NCI-H510A (cell line): ENCODE measurements at places on chromosomes 12 and 14.

- no peak for DNase-seq
Measured at GRCh38 chr12:53974084-53975063, at the start of gene HOTAIR. Gene HOTAIR, minus strand, starts transcription at chr12:53974954.

DNA sequence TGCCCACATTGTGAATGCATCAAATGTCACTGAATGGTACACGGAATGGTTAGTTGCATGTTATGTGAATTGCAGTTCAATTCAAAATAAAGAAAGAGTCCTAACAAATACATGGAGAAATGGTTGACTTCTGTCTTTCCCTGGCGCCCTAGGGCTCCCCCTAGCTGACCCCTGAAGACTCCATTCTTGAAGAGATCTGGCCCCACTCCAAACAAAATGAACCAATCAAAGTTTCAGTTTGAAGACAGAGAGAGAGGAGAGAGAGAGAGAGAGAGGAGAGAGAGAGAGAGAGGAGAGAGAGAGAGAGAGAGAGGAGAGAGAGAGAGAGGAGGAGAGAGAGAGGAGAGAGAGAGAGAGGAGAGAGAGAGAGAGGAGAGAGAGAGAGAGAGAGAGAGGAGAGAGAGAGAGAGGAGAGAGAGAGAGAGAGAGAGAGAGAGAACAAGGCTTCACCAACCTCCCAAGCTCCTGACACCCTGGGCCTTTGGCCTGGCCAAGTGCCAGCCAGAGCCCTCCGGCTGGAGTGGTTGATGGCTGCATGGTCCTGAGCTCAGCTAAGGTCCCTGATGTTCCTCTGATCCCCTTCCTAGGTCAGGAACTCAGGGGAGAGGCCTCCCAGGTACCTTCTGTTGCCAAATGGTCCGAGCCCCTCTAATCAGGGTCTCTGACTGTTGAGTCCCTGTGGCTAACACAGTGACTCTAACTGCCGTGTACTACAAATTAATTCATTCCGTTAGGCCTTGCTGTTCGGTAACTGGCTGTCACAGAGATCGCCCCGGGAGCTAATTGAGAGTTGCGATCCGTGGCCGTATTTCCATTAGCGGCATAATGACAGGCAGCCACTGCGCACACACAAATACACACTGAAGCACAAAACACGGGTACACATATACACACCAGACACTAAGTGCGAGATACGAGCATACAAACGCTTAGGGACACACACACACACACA, 188.8 kb downstream of the ESRRB start:
- DNase-seq, result no peak

DNA sequence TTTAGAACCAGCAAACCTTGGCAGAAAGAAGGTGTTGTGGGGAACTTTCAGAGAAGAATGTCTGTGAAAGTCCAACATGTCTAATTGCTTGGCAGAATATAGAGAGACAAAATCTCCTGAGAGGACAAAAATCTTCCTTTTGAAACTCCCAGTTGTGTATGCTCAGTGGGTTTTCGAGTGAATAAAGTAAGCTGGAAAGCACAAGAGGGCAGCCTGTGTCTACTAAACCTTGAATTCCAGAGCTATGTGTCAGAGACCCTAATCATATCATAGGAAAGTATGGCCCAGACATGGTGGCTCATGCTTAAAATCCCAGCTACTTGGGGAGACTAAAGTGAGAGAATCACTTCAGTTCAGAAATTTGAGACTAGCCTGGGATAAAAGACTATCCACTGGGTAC, 661.2 kb downstream of the SLC16A7 start:
- no peak for DNase-seq

- no peak for DNase-seq
Measured at GRCh38 chr12:94792693-94793092, 142.3 kb upstream of the TMCC3 start.

- DNase-seq, result no peak
Measured at GRCh38 chr12:120851444-120851843, 52.7 kb downstream of the SPPL3 start.

GRCh38 chr12:58171914-58172313, 230.5 kb downstream of the ATP23 start:
- DNase-seq, result no peak

GRCh38 chr14:31418440-31418839, 1.9 kb downstream of the HEATR5A start:
- no peak for DNase-seq

- DNase-seq, result no peak
Measured at GRCh38 chr12:102120886-102121285, 903 bp downstream of the PARPBP start.

DNA sequence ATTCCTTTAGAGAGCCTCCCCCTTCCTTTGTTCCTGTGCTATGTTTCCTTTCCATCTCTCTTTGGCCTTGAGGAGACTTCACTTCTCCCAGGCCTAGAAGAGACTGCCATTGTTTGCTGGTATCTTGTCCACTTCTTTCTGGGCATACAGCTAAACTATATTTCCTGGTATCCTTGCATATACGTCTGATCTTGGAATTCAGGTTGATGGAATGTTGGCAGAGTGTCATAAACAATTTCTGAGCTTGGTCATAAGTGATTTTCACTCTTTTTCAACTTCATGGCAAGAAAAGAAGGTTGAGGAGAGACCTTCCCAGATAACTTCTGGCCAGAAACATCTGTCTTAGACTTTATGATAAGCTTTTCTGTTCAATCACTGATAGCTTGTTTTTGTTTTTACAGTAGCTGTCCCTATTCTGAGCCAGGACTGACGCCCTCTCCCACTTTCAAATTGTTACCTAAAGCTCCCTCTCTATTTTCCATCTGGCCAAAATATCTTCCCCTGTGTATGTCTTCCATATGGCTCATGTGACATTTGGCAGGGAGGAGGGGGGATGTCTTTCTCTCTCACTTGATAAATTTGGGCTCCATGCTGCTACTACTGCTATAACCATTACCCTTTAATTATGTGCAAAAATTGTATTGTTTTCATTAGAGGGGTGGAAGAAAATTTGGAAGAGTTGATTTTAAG, 457.0 kb downstream of the ADAMTS20 start:
- no peak for DNase-seq

GRCh38 chr12:67937822-67938221, 51.4 kb upstream of the IFNG-AS1 start:
- peak; percentile 38 for DNase-seq

DNA sequence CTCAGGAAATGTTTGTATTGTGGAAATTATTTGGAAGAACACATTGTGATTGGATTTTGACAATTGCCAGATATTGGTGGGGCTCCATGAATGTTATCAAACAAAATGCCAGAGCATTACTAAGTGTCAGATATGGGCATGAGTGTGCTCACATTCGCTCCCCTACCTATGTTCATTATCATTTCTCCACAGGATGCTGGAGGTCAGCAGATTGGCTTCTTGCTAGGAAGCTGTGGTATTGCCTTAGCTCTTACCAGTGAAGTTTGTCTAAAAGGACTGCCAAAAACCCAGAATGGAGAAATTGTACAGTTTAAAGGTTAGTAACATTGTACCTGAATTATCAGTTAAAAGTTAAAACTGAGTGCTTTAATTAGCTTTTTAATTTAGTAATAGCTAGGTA, 78.3 kb upstream of the ATF1 start:
- no peak for DNase-seq

DNA sequence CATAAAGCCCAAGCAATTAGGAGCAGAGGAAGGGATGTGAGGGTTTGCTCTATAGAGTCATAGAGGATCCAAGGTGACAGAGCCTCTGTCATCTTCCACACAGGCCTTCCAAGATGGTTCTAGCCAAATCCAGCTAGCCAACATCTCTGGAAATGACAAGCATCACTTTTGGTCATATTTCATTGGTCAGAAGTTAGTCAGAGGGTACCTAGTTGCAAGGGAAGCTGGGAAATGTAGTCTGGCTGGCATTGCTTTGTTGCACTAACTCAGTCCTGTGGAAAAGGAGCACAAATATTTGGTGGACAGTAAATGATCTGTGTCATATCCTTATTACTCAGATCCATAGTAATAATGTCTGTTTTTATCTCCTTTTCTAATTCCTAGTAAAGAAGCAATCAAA, 715.7 kb downstream of the NRXN3 start:
- DNase-seq, result no peak

GRCh38 chr12:130247634-130248237, 85.5 kb downstream of the FZD10 start:
- DNase-seq, result no peak

DNA sequence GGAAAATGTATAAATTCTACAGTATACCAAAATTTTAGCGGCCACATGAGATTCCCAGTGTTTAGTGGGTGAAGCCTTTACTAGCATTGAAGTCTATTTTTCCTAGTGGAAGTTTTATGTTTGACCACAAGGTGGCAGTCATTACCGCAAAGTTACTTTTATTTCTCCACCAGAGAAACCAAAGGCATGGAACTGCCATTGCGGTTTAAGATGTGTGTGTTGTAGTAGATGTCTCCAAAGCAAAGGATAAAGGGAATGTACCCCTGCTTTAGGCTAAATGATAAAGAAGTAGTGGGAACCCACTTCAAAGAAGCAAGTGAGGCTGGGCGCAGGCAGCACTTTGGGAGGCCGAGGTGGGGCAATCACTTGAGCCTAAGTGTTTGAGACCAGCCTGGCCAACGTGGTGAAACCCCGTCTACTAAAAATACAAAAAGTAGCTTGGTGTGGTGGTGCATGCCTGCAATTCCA, 140.5 kb downstream of the PRKCH start:
- no peak for DNase-seq

GRCh38 chr12:22100958-22101748, 55.1 kb downstream of the CMAS start:
- DNase-seq, result no peak

DNA sequence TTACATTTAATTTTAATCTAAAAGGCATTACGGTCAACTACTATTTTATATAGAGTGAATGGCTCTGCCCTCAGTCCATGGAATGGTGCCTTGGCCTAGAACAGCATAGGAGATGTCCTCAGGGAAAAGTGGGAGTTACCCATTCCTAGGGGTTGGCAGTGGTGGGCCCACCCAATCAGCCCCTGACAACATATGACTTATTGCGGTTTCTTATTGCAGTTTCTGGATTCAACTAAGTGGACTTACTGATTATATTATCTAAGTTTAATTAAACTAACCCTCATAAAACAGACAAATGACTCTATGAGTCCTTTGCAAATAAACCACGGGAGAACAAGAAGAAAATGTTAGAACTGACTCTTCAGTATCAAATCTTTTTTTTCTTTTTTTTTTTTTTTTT, 2.3 kb upstream of the PPP2R5E start:
- DNase-seq, result no peak

GRCh38 chr14:73180385-73180805, 44.1 kb downstream of the PSEN1 start:
- DNase-seq, result no peak

DNA sequence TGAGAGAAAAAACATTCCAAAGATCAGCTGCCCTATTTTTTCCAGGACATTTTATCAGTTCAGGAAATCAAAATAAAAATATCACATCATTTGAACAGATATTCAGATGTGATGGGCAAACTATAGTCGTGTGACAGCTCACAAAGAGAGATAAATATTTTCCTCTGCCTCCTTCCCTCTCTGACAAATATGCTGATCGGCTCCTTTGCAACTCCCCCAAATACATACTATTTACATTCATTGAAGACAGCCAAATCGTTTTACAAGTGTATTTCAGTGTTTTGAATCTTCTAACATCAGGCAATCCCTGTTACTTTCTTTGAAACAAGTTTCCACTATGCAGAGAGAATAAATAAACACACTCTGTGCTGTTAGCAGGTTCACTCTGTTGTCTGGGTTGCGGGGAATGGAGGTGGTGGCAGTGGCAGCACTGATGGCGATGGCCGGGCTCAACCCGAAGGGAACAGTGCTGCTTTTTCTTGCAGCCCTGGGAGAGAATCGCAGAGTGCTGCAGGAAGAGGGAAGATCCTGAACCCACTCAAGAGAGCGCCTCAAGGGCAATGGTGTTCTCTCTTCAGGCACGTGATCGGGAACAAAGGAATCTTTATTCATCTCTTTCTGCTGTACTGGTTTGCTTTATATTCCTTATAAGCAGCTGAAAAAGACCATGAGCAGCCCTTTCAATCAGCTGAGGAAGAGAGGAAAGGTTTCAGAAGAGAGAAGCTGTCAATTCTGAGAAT, 142.5 kb downstream of the PHLDA1 start:
- DNase-seq, result no peak

DNA sequence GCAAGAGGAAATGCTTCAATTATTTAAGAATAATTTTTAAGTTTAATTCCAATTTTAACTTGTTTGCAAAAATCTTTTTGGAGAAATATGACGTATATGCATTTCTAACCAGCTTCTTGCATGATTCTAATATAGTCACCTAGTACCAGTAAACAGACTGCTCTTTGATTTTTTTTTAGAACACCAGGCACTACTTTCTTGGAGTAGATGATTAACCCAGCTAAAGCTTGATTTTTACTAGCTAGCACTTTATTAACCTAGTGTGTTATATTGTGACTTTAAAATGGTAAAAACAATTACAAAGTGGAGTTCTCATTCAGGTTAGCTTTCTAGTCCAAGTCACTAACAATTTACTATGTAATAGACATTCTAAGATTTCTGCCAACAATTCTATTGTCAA, 32.6 kb upstream of the FGD4 start:
- DNase-seq, result no peak

DNA sequence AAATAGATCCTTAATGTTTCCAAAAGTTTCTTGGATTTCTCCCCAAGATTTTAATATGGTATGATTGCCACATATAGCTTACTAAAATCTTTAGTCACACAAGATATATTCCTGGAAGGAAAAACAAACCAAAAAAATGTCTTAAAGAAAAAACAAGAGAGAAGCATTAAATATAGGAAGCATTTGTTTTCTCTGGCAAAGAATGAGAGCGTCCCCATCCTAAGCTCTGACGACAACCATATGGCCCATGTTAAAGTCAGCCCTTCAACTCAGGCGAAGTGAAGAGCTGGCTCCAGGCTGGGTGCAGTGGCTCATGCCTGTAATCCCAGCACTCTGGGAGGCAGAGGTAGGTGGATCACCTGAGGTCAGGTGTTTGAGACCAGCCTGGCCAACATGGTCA, 35.6 kb downstream of the GCH1 start:
- DNase-seq, result no peak

DNA sequence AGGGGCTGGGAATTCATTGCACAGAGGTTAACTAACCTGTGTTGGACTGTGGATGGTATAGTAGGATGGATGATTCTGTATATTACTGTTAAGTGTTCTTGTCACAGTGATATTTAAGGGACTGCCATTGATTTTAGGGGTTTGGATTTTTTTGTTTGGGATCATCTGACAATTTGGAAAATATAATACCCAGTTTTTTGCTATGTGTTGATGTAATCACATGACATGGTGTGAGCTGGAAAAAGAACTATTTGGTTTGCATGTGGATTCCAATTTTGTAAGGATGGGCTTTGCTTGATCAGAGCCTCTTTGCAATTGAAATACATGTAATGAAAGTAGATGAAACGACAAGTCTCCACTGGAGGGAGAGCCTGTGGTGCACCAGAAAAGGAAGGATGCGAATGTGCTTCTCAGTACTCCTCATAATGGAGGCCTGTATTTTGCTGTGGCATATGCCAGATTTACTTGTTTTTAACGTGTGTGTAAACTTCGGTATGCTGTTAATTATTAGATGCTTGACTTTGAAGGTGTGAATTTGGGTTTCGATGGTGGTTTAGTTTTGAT, 2.7 kb downstream of the DYRK2 start:
- DNase-seq, result no peak

DNA sequence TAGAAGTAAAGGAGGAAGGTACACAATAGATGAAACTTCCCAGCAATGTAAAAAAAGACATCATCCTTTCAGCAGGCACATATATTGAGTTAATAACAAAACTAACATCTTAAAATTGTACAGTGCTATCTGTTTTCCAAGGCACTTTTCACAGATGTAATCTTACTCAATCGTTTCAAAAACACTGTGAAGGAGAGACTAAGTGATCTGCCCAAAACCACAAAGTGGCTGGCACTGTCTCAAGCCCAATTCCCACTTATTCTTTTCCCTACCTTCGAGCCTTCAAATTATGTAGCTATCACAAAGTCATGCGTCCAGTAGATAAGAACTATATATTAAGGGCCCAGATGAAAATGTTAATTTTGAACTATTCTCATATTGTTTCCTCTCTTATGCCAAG, 193.6 kb upstream of the RASSF8 start:
- DNase-seq, result no peak
